ENCODE measurements at places on chromosomes 1 and 21.
A peak's percentile ranks its signal among the peaks of the same experiment; 100 is the strongest.

- no peak for DNase-seq
Observed at GRCh38 chr1:42765269-42765668, 1.6 kb downstream of the P3H1 start.

- no peak for DNase-seq
Observed at GRCh38 chr1:113226148-113226547, 153.2 kb downstream of the LRIG2 start.

DNA sequence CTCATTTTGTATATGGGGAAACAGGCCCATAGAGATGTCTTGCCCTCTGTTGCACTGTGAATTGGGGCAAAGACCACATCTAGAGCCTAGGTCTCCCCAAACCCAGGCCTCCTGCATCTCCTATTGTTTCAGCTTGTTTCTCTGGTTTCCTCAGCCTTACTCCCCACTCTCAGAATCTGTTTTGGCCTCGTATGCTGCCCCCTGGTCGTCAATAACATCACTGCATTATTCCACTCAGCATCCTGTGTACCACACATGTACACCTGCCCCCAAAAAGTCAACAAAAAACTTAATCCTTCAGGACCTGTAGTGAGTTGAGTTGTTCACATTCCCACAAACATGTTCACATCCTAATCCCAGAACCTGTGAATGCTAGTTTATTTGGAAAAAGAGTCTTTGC lies 184.8 kb downstream of the BRINP2 start:
- no peak for DNase-seq

DNA sequence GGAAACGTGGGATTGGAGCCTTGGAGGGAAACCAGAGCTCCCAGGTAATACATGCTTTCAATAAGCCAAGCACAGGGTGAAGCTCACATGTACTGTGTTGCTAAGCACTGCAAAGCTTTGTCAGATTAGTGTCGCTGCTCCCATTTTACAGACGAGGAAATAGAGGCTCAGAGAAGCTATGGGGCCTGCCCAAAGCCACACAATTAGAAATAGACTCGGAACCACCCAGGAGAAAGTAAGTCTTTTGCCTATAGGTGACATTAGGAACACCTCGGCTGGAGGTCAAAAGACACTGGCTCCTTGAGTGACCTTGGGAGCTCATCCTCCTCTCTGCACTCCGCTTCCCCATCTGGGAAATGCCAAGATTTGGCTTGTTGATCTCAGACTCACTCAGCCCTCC lies 175.6 kb upstream of the ZC3H12A start:
- DNase-seq = no peak

GRCh38 chr1:217721692-217722091 lies 90.5 kb downstream of the SPATA17 start:
- DNase-seq = no peak

DNA sequence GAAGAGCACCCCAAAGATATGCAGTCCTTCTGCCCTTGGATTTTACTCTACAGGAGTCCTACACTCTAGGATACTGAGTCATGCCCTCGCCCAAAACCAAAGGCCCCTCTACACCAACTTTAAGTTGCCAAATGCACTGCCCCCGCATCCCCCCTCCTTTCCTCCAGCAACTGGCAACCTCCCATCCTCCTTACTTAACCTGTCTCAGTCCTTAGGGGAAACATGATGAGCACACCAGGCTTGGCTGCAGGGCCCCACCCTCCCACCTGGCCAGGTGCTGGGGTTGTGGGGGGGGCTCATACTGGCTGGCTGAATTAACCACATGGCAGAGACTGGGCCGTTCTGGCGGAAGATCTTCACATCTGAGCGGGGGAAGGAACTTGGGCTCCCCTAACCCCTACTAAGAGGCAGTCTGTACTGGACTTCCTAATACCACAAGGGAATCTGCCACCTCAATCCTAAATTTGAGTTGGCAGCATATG lies 1.2 kb downstream of the HDGF start:
- DNase-seq = no peak

DNA sequence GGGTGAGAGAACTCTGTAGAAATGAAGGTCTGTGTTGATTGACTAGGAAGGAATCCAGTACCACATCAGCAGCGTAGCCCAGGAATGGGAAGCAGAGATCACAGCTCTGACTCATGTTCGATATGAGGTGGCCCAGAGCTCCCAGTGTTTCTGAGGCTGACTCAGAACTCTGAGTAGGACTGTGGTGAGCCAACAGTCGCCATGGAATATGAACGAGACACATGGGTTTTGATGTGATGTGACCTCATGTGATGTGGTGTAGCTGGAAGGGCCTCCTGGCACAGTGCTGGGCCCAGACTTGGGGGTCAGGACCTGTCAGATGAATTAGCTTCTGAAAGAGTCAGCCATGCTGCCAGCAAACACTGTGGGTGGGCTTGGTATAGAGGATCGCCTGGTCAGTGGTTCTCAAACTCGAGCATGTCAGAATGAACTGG lies 237.0 kb downstream of the MRPL39 start:
- peak; percentile 14 for DNase-seq
